ENCODE measurements at places on chromosomes 6 and 20.

- DNase-seq: no peak
Observed at GRCh38 chr6:156021746-156022396, 566.2 kb upstream of the NOX3 start.

DNA sequence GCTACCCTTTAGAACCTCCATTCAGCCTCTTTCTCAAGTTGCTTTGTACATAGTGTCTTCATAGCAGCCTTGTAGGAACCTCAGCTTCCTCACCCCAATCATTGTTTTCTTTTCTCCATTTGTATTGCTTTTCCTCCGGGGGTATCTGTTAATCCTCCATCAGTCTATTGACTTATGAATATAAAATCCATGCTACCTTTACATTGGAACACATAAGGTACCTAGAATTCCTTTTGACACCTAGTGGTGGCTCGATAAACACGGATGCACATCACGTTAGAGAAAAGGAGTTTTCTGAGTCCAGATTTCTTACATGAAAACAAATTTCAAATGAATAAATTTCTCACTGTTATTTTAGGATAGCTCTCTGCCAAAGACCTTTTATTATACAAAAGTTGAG, 6.3 kb upstream of the EDN1 start:
- DNase-seq: no peak

- DNase-seq: no peak
Observed at GRCh38 chr20:3815703-3816315, 4.5 kb upstream of the AP5S1 start.

- DNase-seq: no peak
Observed at GRCh38 chr6:46967826-46968349, 46.1 kb upstream of the ADGRF5 start.
